Central memory CD8-positive, alpha-beta T cell (primary cell): ENCODE measurements at places on chromosomes 2 and 18.

GRCh38 chr2:211957799-211958198 lies 580.8 kb downstream of the ERBB4 start:
- no peak for DNase-seq

- no peak for DNase-seq
Observed at GRCh38 chr2:199484927-199485326, 27.2 kb upstream of the SATB2 start.

- DNase-seq = no peak
Observed at GRCh38 chr18:49645841-49646351, 84.0 kb downstream of the LIPG start.

- no peak for DNase-seq
Observed at GRCh38 chr2:223123855-223124610, 72.0 kb downstream of the KCNE4 start.

DNA sequence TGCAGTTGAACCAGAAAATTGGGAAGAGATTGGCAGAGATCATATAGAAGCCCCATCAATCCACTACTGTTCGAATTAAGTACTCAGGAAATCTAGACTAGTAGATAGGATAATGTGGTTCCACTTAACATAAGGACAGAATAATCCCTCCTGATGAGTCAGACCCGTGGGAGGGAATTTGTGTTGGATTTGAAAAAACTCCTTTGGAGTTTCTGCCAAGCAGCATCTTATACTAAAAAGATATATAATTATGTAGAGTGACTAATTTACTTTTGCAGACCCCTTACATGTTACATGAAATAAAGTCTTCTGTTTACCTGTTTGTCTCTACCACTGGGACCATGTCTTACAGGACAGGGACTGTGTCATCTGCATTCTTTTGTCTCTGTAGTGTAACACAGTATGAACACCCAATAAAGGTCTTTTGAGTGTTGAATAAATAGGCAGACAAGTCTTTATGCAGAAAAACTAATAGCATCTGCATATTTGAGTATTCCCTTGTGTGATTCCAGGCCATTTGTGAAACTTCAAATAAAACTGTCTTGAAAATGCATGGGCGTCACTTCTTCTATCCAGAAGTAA lies 122.6 kb upstream of the DNAJC10 start:
- DNase-seq = no peak

DNA sequence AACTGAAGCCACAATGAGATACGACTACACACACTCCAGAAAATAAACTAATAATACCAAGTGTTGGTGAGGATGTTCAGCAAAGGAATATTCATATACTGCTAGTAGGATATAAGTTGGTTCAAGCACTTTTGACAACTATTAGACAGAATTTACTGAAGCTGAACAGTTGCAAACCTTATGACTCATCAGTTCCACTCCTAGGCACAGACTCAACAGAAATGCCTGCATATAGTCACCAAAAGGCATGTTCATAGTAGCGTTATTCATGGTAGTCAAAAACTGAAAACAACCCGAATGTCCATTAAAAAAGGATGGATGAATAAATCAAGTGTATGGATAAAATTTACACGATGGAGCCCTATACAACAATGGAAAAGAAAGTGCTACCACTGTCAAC lies 232.0 kb downstream of the ANAPC1 start:
- DNase-seq = no peak

DNA sequence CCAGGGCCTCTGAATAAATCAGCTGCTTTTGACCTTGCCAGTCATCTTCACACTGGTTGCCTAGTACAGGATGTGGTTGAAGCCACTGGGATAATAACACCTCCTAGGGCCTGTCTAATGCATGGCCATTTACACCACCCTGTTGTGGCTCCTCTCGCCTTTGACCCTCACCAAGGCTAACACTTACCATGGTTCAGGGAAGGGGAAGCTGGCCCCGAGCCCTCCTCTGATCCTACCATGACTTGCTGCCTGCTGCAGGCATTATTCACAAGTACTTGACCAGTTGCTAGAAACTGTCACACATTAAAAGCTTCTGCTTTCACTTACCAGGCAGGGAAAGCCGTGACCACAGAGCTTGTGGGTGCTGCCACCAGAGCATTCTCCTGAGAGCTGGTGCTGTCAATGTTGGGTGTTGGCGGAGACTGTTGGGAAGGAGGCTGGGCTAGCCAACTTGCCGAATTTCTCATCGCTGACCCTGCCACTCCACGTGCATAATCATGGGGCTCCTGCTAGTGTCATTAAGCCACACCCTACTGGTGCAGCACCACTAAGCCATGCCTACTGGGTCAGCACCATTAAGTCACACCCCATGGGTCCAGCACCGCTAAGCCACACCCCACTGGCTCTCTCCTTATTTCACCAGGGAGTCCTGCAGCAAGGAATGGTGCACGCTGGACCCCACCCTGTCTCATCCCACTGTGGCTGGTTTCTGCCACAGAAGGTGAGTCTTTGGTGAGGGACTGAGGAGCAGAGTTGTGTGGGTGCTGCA lies 47.0 kb upstream of the TTC39C start:
- DNase-seq = peak; percentile 47

DNA sequence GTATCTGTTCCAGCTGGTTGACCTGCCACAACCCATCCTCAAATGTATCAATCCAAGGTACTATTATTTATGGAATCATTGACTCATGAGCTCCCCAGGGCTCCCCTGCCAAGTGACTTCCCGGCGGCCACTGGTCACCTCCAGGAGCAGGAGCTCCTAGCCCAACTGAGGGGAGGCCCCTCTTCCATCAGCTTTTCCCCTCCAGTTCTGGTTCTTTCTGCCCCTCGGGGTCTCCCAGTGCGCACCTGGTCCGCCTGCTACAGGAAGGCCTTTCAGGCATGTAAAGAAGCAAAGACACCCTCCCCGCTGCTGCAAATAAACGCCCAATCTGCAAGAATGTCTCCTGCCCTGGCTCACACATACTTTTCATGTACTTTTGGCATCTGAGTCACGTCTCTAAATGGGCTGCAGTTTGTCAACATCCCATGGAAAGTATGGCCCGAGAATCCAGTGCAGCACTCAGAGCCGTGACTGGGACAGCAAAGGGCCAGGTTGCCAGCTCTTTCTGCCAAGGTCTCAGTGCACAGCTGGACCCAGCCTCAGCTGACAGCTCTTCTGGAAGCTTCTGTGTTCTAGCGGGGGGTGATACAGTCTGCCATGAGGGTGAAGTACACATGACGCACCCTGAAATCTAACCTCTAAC lies 41.4 kb downstream of the KLHL29 start:
- DNase-seq = no peak

- DNase-seq = no peak
Observed at GRCh38 chr2:25879133-25879730, 945 bp upstream of the ASXL2 start.

GRCh38 chr2:23292024-23292423 lies 93.0 kb upstream of the KLHL29 start:
- no peak for DNase-seq

GRCh38 chr2:218827701-218828476 lies 3.7 kb downstream of the PRKAG3 start:
- DNase-seq = no peak

DNA sequence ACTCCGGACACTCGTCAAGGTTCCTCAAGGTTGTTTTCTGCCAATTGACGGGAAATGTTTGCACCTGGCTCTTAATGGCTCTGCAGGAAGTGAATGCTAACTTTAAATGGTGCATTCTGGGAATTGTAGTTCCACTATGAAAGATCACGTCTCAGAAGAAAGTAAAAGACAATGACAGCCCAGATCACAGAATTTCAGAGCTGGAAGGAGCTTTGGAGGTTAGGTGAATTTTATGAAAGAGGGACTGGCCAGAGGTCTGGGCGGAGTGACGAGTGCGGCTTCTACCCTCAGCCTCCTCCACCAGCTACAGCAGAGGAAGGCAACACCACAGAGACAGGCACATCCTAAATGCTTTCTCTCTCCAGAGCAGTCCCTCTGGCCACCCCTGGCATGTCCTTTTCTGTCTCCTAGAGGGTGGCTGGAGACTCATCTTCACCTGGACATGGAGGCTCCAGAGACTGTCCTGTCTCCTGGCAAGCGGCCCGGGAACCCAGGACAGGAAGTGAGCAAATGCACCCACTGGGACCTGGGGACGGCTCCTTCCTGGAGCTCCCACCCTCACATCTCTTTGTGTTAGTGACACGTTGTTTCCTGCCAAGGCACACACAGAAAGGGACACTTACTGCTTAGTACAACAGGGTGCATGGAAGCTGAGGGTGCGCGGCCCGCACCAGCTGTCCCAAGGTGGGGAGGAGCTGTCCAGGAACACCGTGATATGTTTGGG lies 19.4 kb downstream of the THAP4 start:
- DNase-seq = no peak

DNA sequence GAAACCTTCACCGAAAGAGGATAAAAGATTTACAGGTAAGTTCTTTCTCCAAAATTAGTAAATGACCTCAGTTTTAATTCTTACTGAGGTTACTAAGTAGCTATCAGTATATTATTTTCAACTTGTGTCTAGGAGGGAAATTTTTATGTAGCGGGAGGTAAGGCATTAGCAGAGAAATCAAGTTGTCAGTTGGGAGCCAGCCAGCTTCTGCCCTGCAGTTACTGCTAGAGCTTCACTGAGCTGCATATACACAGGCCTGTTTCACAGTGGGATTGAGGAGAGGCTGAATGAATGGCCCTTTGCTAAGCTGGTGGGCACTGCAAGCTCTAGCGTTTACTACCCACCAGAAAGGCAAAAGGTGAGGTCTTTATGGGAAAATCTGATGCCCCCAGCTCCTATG lies 105.7 kb downstream of the ACAA2 start:
- DNase-seq = no peak

- no peak for DNase-seq
Observed at GRCh38 chr18:37332219-37332618, 233.4 kb downstream of the CELF4 start.

DNA sequence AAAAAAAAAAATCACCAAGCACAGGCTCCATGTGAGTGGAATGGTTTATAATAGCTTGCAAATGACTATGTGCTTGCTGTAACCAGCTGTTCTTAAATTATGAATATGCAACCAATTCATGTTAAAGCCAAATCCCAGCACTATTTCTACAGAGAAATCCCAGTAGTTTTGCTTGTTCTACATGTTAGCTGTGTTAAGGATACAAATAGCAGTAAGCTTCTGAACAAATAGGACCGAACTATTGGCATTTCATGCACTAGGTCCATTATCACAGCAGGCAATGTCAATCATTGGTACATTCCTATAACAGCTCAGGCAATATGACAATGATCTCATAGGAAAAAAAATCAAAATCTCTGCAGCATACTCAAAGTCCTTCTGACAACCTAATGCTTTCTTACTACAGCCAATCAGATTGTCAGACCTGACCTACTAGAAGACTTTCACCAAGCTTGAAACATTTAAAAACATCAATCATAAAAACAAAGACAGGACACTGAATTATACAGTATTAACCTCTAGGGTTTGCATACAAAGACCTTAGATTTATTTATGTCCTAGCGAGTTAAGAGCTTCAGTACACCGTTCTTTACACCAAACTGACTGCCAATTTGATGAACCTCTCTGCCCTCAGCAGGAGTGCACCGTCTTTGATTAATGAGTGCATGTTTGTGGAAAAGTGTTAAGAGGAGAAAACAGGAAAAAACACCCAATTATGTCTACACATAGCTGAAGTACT lies 6.4 kb downstream of the BAZ2B start:
- no peak for DNase-seq

DNA sequence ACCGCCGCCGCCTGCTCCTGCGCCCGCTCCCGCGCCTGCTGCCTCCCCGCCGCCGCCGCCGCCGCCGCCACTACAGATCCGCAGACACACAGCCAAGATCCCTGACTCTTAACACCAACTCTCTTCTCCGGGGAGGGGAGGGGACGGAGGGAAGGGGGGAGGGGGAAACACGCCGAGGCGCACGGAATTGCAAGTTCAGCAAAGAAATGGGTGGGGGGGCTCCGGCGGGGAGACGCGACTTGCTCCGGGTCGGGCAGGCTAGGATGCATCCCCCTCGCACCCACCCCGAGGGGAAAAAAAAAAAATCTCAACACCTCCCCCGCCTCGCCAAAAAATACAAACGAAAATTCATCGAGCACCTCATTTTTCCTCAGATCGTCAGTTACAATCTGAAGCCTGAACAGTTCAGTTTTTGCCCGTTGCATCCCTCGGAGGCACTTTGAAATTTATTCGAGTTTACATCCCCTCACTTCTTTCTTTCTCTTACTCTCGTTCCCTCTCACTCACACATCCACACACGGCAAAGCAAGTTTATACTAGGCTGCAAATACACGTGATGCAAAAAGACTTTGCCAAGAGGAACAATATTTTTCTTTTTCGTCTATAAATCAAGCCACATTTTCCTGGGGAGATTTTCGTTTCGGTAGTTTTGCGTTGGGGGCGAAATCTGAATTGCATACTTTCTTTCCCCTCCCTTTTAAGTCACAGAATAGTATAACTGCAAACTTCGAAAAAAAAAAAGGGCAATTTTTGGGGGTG lies at the start of gene TCF4:
TSS of gene TCF4 (minus strand) at position 82 of the 759 bp plus-strand sequence. CDS start 1,076 bp downstream, outside the sequence.
- no peak for DNase-seq

DNA sequence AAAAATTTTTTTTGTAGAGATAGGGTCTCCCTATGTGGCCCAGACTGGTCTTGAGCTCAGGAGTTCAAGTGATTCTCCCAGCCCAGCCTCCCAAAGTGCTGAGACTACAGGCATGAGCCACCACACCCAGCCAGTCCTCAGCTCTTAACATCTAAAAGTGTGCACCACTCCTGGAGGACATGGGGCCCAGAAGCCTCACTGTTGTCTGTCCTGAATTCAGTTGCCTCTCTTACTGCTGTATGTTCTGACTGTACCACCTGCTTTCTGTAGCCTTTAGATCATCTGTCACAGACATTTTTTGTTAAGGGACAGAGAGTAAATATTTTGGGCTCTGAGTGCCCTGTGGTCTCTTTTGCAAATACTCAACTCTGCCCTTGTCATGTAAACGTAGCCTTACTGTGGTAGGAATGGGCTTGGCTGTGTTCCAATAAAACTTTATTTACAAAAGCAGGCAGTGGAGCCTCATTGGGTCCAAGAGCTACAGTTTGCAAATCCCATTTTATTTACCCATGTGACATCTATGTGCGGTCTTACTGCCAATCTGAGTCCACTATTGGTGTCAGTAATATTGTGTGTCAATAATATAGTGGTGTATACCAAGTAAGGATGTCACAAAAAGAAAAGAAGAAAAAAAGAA lies 38.1 kb downstream of the TMEM37 start:
- DNase-seq = no peak

GRCh38 chr2:45885171-45885621 lies 233.7 kb downstream of the PRKCE start:
- no peak for DNase-seq

- no peak for DNase-seq
Observed at GRCh38 chr18:7557973-7558372, 9.1 kb upstream of the PTPRM start.

DNA sequence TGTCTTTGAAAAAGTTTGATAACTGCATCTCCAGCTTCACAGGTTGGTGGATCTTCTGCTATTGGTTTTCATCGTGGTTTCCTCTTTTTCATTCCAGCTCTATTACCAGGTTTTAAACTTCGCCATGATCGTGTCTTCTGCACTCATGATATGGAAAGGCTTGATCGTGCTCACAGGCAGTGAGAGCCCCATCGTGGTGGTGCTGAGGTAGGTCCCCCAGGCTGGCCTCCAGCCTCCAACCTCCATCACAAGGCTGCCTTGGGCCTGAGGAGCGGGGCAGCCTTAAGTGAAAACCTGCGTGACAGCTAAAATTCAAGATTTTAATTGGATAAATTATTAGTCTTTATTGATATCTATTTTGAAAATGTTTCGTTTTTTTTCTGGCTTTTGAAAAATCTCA lies 9.7 kb downstream of the SEC11C start:
- no peak for DNase-seq
